ENCODE measurements at places on chromosomes 7 and 10.

- no peak for DNase-seq
Observed at GRCh38 chr10:79124066-79124465, 55.3 kb downstream of the ZMIZ1 start.

GRCh38 chr10:28914701-28915100, 237.4 kb downstream of the BAMBI start:
- no peak for DNase-seq

DNA sequence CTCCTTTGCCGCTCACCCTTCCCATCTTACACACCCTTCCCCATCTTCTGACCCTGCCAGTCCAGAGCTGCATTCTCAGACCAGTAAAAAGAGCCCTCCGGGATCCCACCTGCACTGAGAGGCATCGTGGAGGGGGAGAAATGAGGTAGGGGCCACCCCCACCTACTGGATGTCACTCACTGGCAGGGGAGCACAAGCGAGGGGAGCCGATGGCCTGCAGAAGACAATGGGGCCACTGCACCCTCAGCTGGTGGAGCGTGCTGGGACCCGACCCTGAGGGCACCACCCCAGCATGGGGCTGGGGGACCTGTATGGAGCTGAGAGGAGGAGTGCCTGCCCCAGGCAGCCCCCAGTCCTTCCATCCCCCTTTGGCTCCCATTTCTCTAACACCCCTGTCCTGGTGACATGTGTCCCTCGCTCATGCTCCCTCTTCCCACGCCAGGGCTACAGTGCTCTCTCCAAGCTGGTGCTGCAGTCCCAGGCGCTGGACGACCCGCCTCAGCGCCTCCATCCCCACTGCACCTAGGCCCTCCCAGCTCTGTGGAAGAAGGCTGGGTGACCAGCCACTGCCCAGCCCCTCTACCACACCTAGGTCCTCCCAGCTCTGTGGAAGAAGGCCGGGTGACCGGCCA, 49.8 kb downstream of the RASGEF1A start:
- no peak for DNase-seq

DNA sequence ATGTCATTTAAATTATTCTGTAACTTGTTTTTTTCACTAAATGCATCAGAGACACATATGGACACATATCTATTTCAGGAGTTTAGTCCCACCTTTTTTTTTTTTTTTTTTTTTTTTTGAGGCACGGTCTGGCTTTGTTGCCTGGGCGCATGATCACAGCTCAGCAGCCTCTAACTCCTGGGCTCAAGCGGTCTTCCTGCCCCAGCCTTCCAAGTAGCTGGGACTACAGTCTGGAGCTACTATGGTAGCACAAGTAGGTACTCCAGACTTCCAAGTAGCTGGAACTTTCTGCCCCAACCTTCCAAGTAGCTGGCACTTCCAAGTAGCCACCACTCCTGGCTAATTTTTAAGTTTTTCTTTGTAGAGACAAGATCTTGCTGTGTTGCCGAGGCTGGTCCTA, 407.7 kb downstream of the GALNT17 start:
- no peak for DNase-seq

DNA sequence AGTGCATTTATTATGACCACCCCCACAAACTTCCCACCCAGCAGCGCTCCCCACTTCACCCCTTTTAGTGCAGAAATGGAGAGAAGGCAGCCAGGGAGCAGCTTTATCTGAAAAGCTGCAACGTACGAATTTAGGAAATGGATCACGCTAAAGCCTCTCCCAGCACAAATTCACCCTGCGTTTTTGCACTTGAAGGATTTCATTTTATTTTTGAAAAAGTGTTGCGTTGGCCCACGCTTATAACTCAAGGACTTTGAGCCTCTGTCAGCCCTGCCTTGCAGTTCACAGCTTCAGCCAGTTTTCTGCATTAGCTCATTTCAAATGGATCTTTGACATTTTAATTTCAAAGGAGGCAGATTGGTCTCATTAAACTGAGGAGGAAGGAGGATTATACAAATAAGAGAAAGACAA, 556.1 kb downstream of the KCNMA1 start:
- DNase-seq = no peak

DNA sequence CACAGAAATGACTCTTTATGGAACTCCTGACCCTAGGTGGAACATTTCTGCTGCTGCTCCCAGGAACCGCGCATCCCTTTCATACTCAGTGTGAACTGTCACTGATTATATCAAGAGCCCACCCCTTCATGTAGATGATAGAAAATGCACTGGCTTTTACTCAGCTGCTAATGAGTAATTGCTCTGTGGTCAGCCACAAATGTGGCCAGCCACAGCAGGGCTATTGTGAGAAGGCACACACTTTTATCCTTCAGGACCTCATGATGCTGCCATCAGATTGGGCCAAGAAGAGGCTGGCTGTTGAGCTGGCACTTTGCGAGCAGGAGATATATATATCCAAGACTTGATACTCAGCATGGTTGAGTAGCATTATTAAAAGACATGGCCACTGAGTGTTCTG, 124.7 kb downstream of the CFAP58 start:
- DNase-seq = no peak

GRCh38 chr7:73727952-73728351, 8.5 kb upstream of the STX1A start:
- no peak for DNase-seq

DNA sequence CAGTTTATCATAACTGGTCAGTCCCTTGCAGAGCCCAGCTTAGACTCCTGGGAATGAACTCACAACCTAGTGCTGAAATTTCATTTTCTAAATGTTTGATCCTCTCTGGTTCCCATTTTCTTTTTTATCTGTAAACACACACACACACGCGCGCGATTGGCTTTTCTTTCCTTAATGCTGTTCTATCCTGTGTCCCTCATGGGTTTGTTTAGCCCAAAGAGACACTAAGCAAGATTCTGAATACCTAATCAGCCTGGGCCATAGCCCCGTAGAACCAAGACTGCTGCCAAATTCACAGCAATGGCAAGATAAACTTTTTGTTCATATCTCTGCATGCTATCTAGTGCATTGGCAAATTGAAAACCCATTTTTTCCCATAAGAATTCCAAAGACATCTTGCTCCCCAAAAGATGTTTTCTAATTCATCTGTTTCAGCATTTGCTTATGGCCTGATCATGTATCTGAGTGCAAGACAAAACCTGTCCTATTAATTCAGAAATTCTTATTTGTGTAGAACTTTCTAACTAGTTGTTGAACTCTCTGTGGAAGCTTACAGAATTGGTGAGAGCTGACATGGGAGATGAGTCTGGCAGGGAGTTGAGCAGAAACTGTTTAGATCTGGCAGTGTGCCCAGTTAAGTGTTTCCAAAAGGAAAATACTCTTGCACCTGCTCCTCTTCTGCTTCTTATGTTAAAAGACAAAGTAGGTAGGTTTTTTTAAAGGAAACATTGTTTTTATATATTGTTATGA, 1.8 kb upstream of the IFIT1 start:
- no peak for DNase-seq

DNA sequence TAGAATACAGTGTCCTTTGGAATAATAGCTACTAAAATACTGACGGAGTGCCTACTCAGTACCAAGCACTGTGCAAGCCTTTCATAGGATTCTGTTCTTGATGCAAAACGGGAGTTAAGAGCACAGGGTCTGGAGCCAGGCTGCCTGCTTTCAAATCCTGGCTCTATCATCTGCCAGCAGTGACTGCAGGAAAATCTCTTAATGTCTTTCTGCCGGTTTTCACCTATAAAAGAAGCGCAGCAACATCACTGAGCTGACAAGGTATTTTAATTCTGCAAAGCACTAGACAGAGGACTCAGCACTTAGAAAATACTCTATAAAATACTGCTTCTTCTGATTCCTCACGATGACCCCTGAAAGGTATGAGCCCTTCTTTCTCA, 659 bp downstream of the FIGNL1 start:
- no peak for DNase-seq

GRCh38 chr10:128481152-128481840, 355.1 kb upstream of the MKI67 start:
- DNase-seq = no peak

DNA sequence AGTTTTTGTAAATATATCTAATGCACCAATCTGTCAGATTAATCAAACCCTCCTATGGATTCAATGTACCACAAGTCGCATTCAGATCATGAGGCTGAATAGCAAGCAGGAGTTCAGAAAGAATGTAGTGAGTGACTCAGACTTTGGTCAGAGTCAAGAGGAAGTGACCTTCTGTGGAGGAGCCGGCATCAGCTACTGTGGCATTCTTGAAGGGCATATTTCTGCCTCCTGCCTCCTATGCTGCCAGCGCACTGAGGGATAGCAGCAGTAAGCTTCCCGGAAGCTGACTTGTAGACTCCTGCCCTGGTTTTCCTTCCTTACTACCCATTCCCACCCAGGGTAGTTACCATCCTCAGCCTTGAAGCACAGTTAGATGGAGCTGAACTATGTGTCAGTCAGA, 867.5 kb downstream of the NRG3 start:
- no peak for DNase-seq

- no peak for DNase-seq
Observed at GRCh38 chr10:79376078-79376628, 28.9 kb downstream of the PPIF start.

- no peak for DNase-seq
Observed at GRCh38 chr7:116582806-116583444, 58.1 kb downstream of the CAV1 start.

Data from stimulated activated CD4-positive, alpha-beta T cell treated with anti-CD3 and anti-CD28 coated beads, TNF-alpha, amount 100 ng/mL, for 1 hour (primary cell).